ENCODE measurements at places on chromosomes 1 and 21.

- DNase-seq, result no peak
These were observed 40.6 kb downstream of the SELL start for GRCh38 chr1:169670836-169671235.

DNA sequence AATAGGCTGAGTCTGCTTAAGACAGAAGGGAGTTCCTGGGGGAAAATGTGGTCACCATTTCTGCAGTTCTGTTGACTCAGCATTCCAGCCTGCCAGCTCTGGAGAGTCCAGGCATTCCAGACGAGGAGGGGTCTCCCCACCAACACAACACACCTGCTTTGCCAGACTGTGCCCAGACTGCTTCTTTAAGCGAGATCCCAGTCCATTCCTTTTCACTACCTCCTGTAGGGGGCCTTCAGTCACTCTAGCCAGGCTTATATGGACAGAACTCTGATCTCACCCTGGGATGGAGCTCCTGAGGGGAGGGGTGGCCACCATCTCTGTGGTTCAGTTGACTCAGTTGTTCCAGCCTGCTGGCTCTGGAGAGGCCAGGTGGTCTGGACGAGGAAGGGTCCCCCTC, 48.5 kb downstream of the UBE2U start:
- no peak for DNase-seq

DNA sequence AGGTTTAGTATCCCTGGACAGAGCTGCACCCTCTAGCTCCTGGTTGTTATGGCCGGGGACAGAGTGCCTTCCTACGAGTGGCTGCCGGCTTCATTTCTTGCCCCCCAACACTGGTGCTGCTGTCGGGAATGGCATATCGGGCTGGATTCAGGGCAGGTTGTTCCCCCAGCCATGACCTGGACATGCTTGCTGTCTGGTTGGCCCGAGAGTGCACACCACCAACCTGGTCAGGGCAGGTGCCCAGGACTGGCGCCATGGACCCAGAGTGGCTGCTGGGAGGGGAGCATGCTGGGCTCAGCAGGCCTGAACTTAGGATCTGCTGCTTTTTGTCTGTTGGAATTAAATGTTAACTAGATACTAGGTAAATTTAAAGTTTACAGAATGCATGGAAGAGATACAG, 21.8 kb downstream of the H6PD start:
- no peak for DNase-seq

DNA sequence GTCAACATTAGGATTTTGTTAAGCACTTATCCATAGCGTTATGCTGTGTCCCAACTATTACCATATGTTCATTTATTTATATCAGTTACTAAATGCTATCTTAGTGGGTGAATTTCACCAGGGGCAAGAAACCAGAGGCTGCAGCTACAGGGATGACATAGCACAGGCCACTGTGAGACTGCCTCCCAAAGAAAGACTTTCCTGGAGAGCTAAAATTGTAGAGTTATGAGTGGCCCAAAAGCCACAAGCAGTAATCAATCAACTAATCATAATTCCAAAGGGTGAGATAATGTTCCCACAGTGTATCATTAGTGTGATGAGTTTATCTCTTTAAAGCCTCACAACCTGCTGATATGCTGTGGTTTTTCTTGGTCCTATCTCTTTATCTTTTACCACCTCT, 3.8 kb upstream of the TGFB2 start:
- DNase-seq, result no peak

DNA sequence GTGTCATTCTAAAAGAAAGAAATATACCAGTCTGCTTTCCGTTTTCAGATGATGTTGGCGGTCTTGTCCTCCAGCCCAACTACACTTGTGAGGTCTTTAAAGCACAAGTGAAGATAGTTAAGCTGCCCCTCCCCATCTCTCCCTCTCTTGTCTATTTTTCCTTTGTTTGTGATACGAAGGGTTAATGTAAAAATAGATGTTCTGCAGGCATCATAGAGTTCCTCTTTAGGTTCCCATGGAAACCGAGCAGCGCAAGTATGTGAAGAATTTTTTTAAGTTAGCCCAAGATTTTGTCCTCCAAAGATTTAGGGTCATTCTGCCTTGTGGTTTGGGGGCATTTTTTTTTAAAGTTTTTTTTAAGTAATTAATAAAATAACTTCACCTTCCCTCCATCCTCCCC, 232.4 kb upstream of the AJAP1 start:
- no peak for DNase-seq

GRCh38 chr1:56973923-56974742, 8.3 kb upstream of the C8B start:
- DNase-seq, result no peak

GRCh38 chr1:94578856-94579255, 37.3 kb upstream of the F3 start:
- no peak for DNase-seq

DNA sequence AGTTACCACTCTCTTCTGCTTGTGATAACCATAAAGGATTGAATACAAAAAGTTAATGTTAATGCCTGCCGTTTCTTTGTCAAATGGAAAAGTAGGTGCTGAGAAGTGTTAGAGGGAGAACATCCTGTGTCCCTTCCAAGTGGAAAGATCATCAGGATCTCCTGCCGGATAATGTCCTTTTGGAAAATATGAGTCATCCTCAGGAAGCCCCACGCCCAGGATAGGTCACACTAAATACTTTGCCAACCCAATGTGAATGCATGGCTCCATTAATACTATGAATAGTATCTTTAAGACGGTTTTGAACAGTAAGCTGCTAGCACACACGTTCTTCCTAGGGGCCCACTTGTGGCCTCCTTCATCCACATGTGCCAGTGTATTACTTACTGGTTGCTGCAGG, 279.5 kb downstream of the ZNF326 start:
- DNase-seq, result no peak

- no peak for DNase-seq
These were observed 456 bp downstream of the COL8A2 start for GRCh38 chr1:36124404-36125128.

DNA sequence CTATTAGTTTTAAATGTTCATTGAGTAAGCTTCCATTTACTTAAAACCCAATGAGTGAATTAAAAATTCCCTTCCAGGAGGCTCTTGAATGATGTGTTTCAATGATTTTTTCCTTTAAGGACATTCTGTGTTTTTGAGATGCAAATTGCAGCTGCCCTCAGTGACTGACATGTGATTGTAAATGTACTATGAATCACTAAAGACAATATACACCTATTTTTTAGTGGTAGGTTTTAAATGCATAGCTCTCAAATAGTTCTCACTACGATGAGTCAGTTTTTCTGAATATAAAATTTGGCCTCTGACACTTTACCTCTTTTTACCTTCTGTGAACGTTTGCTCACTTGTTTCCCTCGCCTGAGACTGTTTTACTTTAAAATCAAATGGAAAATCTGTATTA, 204.7 kb downstream of the BARHL2 start:
- DNase-seq, result no peak

DNA sequence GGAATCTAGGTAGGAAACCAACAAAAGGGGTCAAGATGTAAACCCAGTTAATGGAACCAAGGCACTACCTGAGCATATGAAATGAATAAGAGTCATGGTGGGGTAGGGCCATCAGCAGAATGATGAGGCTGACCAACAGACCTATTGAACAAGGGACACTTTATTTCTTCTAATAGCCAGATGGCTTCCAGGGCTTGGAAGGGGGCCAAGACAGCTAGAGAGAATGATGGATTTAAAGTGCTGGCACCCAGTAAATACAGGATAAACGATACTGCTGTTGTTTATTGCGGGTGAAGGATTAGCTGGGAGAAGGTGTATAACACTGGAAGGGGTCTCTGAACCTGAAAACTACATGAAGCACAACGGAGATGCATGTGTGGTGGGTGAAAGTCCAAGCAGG, 15.6 kb downstream of the DDAH1 start:
- no peak for DNase-seq

GRCh38 chr1:208208132-208208487, 36.1 kb downstream of the PLXNA2 start:
- no peak for DNase-seq

DNA sequence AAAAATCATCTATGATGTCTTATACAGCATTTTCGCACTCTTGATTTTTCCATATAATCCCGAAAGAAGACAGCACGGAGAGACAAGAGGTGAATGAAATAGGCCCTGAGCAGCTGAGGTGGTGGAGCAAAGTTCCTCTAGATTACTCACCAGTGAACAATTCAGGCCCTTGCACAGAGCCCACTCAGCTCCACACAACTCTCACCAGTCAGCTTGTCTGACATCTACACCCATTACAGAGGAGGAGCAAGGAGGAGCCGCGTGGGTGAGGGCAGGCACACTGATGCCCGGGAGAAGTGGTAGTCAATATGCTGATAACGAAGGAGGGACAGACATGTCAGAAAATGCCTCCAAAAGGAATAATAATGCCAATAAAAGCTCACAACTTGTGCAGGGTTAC, 59.9 kb downstream of the DNM3 start:
- no peak for DNase-seq

GRCh38 chr1:117162816-117163215, 41.3 kb upstream of the TRIM45 start:
- DNase-seq, result no peak

- no peak for DNase-seq
These were observed 28.3 kb downstream of the NUP133 start for GRCh38 chr1:229479660-229480399.

GRCh38 chr1:24714859-24715520, 30.3 kb upstream of the CLIC4 start:
- no peak for DNase-seq

GRCh38 chr21:42892582-42892930, 553 bp upstream of the NDUFV3 start:
- DNase-seq, result no peak

DNA sequence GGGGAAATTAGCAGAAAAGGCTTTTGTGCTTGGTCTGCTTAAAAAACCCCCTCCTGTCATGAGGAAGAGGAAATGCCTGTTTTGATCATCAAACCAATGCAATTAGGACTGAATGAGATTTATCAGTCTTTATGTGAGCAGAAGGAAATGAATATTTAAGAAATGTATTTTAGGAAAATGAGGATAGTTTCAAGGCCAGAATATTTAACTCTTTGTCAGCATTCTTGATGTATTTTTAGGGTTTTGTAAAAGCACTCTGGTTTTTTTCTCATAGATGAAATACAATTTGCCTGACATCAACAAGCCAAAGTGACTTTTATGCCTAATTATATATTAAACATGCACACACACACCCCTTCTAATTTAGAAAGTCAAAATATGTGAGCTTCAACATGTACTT, 213.8 kb downstream of the GRIK1 start:
- no peak for DNase-seq

DNA sequence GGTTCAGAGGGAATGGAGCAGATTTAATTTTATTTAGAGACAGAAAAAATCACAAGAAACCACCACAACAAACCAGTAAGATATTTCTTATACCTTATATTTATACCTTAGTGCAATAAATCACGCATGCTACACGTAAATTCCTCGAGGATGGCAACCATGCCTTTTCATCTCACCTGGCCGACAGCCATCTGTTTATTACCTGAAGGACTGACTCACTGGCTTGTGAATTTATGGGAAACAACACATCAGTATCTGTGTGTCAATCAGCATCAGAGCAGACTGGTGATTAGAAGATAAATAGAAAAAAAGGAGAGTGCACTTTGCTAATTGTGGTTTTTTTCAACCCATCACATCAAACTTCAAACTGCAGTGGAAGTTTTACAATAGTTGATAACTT, 58.4 kb downstream of the S1PR1 start:
- no peak for DNase-seq

- no peak for DNase-seq
These were observed 8.4 kb downstream of the KRTAP15-1 start for GRCh38 chr21:30448514-30448913.

- no peak for DNase-seq
These were observed 32.7 kb upstream of the ATP5PO start for GRCh38 chr21:33948096-33948950.

GRCh38 chr1:221414772-221415539, 326.9 kb downstream of the DUSP10 start:
- DNase-seq, result no peak

Data from 8988T (cell line).